Activated gamma-delta T cell treated with anti-CD3 and anti-CD28 coated beads, Interleukin-2, amount 50 U/mL, for 16 hours (primary cell): ENCODE measurements at places on chromosomes 7 and 10.

DNA sequence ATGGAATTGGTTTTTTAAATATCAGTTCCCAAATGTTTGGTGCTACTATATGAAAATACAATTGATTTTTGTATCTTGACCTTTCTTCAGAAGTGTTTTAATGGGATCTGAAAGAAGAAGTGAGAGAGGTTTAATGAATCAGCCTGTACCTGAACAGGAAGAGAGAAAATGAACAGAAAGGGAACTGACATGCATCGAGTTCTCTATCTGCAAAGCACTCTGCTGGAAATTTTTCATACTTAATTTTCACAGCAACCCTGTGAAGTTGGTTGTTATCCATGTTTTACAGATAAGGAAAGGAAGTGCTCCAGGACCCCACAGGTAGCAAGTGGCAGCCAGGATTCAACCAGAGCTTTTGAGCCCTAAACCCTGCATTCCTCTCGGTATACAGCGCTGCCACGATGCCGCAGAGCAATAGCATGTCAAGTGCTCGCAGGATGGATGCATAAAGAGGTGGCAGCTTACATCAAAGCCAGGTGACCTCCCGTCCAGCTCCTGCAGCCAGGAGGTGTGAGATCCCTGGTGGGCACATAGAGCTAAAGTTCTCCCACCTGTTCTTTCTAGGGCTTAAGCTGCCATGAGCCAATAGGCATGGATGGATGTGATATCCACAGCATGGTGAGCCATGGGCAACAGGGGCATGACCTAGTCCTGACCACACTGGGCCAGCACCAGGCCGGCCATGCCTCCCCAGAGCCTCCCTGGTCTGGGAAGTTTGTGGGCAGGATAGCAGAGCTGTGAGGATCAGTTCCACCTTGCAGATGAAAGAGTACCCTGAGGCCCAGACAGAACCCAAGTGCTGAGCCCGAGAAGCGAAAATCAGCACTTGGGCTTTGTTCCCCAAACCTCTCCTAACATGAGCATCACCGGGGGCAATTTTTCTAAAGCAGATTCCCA lies 57.2 kb downstream of the CALML3 start:
- DNase-seq, result no peak

DNA sequence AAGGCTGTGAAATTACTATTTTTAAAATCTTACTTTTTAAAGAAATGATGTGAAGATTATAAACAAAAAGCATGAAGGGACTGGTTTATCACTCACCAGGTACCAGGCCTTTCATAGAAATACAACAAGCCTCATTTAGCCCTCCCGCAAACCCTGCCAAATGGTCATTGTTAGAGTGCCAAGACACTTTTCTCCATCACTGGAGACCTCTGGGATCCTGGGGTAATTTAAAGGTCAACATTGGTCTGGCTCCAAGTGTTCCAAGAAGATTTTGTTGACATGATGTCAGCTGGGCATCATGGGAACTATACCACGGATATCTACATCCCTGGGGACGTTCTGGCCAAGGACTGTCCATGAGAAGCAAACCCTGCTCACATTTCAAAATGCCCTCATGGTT lies 138.0 kb upstream of the FRMD4A start:
- DNase-seq, result no peak

DNA sequence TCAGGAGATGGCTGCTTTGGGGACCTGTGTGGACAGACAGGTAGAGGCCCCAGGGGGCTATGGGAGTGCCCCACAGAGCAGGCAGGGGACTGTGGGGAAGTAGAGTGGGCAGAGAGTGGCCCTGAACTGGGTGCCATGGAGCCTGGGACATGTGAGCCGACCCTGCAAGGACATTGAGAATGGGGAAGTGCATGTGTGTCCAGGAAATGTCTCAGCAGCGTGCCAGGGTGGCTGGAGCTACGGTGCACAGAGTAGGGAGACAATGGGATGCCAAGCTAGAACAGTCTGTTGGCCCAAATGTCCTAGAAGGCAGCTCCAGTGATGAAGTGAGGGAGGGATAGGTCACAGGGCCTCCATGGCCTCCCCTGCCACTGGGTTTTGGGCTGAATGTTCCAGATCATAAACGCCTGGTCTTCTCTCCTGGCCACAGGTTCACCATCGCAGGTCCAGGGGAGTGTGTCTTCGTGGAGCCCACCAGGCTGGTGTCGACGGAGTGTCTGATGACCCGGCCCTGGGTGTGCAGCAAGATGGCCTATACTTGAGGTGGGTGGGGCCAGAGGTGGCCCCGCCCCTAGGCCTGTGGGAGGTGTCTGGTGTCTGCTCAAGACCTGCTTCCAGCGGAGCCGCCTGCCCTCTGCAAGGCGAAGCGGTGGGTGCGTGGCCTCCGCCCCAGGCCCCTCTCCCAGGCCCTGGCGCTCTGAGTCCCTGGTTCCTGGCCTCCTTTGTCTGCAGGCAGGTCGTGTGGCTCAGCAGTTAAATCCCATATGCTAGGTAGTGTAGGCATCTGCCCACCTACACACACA lies 20.5 kb downstream of the CLEC2L start:
- no peak for DNase-seq

DNA sequence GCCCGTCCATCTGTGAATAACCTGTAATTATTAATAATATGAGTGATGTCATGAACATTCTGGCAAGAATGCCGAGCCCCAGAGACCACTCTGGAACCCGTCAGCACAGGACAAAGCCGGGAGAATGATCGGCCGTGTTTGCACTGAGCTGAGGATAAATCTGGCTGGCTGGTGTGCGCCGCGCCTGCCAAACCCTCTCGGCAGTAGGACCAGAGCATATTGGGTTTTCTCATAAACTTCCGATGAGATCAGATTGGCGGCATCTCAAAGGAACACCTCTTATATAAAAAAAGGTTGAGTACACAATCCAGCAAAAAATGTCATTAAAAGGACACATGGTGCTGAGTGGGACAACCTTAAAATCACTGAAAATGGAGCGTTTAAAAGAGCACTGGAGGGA lies 296.0 kb upstream of the MKI67 start:
- no peak for DNase-seq
